Mesenteric fat pad (tissue), 1 donor: ENCODE measurements at places on chromosomes 11 and 22.

- DNase-seq = peak; percentile 87
Measured at GRCh38 chr11:65516135-65516968, 8.5 kb upstream of the SCYL1 start.

DNA sequence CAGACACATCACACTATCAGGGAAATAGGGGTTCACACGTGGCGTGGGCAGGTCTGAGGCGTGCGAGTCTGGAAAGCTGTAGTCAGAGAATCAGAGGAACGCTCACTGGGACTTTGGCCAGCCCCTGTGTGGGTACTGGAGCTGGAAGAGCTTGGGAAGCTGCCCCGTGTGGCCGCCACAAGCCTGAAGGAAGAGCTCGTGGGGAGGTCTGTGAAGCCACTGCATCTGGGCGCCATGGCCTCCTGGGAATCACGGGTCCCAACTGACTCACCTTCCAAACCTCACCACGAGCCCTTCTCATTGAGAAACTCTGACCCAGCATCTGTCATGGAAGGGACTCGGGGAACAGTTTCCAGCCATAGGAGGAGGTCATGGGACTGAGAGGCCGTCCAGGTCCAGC, 5.9 kb upstream of the MRGPRF start:
- DNase-seq = no peak

DNA sequence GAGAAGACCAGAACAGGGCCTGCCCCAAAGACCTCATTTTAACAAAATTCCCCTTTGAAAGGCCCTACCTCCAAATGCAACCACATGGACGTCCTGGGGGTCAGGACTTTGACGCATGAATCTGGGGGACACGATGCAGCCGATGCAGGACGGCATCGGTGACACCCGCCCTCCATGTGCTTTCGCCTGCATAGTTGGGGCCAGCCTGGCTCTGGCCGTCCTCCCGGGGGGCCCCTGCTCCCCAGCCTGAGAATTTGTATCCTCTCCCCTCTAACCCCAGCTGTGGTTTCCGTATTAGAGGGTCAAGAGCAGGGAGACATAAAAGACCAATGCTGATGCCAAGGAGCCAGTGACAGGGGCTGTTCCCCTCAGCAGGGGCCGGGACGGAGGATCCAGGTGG, 18.4 kb upstream of the BRSK2 start:
- DNase-seq = no peak

GRCh38 chr11:1487851-1488574, 1.4 kb upstream of the MOB2 start:
- no peak for DNase-seq

DNA sequence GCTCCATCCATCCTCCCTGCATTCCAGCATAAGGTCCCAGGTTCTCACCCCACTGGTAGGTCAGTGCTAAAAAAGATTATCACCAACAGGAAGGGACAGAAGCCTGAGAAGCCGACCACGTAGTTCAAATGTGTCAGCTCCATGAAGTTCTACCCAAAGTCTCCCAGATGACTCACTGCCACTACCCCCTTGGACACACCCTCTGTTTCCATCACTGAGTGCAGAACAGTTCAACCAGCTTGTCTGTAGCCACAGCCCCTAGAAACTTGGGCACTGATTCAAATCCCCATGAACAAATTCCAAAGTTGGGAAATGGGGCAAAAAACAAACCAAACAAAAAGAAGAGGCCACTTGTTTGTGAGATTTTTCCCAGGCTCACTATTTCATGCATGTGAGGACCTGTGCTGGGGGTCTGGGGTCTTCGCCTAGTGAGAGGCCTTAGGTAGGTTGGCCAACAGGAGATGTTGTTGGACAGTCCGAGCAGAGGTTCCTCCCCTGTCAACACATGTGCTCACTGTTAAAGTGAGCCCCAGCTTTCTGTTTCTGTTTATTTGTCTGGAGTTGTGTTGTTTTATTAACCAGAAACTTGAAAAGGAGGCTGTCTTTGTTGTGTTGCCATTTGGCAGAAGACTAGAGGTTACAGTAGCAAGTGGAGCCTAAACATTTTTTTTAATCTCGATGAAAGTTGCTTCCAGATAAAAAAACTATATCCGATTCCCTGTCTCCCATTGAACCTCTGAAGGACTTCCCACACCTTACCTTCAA, 24.2 kb upstream of the FLI1 start:
- no peak for DNase-seq

- no peak for DNase-seq
Measured at GRCh38 chr22:46748908-46749675, 11.0 kb upstream of the CERK start.

- no peak for DNase-seq
Measured at GRCh38 chr11:10605941-10606381, 37.5 kb upstream of the LYVE1 start.

DNA sequence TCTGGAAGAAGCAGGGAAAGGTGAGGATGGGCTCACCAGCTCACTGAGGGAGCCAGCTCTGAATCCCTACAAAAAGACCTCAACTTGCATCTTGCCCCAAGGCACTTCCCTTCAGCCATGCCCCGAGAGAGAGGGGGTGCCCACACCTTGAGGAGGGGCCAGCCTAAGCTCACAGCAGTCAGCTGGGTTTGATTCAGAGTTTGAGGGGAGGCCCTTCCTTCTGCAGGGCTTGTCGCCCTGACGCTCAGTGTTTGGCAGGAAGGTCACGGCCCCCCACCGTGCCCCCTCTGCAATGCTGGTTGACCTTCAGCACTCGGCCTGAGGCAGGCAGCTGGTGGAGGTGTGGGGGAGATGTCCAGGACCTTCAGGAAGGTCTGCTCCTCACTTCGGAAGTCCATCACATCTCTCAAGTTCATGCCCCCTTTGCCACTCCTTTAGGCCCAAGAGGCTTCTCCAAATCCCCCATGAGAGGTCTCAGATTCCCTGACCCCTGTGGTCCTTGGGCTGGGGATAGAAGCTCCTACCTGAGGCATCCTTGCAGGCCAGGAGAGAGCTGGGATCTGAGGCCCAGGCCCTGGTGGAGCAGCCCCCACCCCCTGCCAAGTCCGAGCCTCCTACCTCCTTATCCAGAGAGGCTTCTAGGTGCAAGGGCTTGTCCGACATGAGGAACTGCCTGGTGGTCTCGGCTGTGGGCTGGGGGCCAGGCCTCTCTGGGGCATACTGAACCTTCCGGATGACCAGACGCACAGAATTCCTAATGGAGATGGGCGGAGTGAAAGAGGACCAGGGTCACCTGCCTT, 37.6 kb downstream of the TPBGL start:
- DNase-seq = peak; percentile 78

DNA sequence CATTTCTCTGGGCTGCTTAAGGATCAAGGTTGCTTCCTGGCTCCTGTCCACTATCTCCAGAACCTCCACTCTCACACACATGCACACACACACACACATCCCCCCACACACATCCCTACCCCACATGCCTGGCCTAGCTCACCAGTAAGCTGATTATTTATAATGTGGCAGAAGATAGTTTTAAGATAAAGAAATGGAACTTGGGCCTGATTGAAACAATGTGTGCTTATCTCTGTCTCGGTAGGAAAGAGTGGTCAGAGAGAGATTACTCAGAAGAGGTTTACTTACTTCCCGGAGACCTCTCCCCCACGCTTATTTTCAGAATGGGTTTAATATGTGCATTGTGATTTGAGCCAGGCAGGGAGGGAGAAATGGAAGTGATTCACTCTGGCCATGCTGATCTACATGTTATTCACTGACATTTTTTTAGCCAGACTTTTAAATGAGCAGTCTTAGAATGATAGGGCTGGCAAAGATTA, 422.4 kb downstream of the TENM4 start:
- DNase-seq = no peak

DNA sequence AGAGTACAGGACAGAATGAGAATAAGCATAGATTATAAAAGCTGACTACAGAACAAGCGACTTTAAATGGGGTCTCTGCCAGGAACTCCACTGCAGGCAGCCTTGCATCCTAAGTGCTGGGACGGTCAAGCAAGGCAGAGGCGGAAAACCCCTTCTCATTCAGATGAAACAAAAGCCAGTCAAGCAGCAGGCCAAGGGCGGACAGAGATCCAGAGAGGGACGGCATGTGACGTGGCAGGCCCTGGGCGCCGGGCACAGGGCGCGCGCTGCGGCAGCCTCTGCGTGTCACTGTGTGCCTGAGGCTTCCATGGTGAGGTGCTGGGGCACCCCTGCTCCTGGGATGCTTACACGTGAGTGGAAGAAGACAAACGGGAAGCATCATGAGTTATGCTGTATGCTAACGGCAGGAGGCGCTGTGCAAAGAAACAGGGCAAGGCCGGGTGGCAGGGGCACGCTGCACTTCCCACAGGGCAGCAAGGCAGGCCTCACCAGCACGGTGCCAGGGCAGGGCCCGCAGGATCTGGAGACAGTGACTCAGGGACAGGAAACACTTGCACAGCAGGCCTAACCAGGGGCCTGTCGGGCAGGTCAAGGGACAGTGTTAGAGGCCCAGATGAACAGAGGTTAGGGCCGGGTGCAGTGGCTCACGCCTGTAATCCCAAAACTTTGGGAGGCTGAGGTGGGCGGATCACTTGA, 6.2 kb downstream of the TOLLIP start:
- peak; percentile 69 for DNase-seq

GRCh38 chr11:126528075-126528474, 172.6 kb downstream of the ST3GAL4 start:
- DNase-seq = no peak

- no peak for DNase-seq
Measured at GRCh38 chr11:70668204-70669202, 270.2 kb downstream of the CTTN start.
